ENCODE measurements at places on chromosomes 11 and 22.

- DNase-seq: no peak
These were observed 147.4 kb downstream of the TRIM29 start for GRCh38 chr11:119990309-119991021.

GRCh38 chr22:49039625-49040024 lies 788.0 kb downstream of the BRD1 start:
- DNase-seq: no peak

- DNase-seq: no peak
These were observed 1.8 kb upstream of the ANKK1 start for GRCh38 chr11:113385749-113386148.

DNA sequence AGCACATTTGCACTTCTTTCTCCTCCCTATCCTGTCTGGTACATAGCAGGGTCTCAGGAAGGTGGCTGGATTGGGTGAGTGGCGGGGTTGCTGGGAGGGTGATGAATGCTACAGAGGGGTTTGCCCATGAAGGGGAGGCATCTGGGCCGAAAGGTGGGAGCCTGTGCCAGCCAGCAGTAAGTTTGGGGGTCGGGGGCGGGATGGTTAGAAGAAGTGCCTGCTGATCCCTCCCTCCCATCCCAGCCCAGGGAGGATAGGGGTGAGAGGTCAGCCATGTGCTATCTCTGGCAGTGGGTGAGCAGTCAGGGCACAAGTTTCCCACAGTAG lies 2.8 kb downstream of the CD82 start:
- no peak for DNase-seq

DNA sequence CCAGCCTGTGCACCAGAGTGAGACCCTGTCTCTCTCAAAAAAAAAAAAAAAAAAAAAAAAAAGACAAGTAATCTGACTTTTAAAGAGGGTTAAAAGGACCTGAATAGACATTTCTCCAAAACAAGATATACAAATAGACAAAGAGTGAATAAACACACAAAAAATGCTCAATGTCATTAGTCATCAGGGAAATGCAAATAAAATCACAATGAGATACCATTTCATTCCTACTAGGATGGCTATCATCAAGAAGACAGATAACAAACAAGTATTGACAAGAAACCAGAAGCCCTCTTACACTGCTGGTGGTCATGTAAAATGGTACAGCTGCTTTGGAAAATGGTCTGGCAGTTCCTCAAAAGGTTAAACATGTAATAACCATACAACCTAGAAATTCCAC lies 4.1 kb downstream of the RIC3 start:
- DNase-seq: no peak

GRCh38 chr11:74634537-74634936 lies 42.2 kb downstream of the POLD3 start:
- DNase-seq: no peak

GRCh38 chr22:50226063-50226874 lies 18.6 kb downstream of the TUBGCP6 start:
- no peak for DNase-seq

DNA sequence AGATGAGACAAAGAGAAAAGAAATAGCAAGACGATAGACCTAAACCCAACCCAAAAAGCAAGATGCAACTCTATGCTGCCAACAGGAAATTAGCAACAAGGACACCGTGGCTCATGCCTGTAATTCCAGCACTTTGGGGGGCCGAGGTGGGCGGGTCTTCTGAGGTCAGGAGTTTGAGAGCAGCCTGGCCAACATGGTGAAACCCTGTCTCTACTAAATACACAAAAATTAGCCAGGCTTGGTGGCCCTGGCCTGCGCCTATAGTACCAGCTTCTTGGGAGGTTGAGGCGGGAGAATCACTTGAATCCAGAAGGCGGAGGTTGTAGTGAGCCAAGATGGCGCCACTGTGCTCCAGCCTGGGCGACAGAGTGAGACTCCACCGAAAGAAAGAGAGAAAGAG lies 24.3 kb upstream of the IL10RA start:
- no peak for DNase-seq

- DNase-seq: no peak
These were observed 471.9 kb downstream of the MIAT start for GRCh38 chr22:27129266-27129665.

- DNase-seq: no peak
These were observed 7.1 kb downstream of the DCPS start for GRCh38 chr11:126310992-126311310.

DNA sequence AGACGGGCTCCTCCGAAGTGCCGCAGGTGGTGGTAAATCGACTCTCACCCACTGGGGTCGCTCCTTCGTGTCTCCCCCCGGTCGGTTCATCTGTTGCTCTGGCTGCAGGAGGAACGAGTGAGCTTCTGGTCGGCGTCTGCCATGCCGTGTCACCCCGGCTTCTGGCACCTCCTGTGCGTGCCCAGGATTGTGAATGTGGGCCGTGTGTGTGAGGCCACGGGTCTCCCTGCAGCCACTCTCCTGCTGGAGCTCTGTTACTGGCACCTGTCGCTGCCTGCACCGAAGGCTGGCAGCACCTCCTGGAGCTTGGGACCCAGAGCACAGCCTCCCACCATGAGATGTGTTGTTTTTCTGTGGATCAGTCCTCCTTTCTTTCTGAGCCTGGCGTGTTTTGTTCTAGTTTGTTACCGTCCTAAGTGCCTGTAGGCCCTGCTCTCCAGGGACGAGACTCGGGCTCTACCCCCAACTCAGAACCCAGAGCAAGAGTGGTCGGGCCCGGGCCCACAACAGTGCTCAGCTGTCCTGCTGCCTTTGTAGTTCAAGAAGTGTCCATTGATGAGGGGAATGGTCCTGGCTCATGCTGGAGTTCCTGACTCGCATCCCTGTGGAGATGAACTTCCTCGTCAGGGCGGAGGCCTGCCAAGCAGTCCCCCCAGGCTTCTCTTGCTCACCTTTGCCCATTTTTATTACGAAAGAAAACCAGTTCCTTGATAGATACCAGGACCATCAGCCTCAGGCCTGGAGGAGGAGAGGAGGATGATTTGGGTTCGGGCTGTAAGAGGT lies 66.6 kb downstream of the MED15 start:
- no peak for DNase-seq

- no peak for DNase-seq
These were observed 189.8 kb downstream of the SOX6 start for GRCh38 chr11:16166571-16166970.

GRCh38 chr11:74255741-74256375 lies 55.6 kb downstream of the P4HA3 start:
- no peak for DNase-seq

GRCh38 chr22:41526830-41527799 lies 17.2 kb downstream of the POLR3H start:
- no peak for DNase-seq

DNA sequence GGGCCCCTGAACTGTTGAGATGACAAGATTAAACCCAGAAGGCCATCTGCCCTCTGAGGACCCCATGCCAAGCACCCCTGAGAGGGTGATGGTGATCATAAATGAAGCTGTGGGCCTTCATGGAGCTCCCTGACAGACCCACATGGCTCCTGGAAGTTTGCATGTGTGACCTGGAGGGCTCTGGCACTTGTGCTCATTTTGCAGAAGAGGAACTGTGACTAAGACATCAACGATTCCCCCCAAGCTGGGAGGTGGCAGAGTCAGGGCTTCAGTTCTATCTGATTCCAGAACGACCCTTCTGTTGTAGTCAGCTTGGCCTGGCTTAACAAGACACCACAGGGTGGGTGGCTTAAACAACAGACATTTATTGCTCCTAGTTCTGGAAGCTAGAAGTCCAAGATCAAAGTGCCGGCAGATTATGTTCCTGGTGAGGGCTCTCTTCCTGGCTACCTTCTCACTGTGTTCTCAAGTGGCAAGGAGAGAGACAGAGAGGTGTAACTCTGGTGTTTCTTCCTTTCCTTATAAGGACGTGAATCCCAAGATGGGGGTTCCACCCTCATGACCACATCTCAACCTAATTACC lies 46.4 kb upstream of the CD82 start:
- DNase-seq: no peak

GRCh38 chr22:48327721-48328120 lies 1500.0 kb downstream of the BRD1 start:
- DNase-seq: no peak

Measured in NCI-H1417 treated with DMSO at 0.1 percent for 48 hours (cell line).